ENCODE measurements at places on chromosomes 7 and 10. TPM values are rescaled to one million over a fixed set of nuclear protein-coding genes. Genes with fewer than 3 reads are reported as not detected.

Gene CARD11
- total RNA-seq: not detected

Gene VIPR2
- total RNA-seq: not detected

Gene DYDC2
- not detected for total RNA-seq

Gene ZNF804B
- total RNA-seq: not detected

Gene TBX20
- not detected for total RNA-seq

Gene ZRANB1
- total RNA-seq: 23.2 TPM

Gene CCDC3
- total RNA-seq: 0.10 TPM

Gene LIPK
- total RNA-seq: not detected

Gene KIF5B
- 187 TPM for total RNA-seq

Gene DKK1
- 31.8 TPM for total RNA-seq

Gene CLDN4
- 0.28 TPM for total RNA-seq

Gene SYPL1
- 77.6 TPM for total RNA-seq

Gene OPN4
- total RNA-seq: not detected

Gene DNAJB6
- total RNA-seq: 110 TPM

Gene NEUROG3
- total RNA-seq: not detected

Gene GHRHR
- not detected for total RNA-seq

Gene AGR2
- total RNA-seq: 0.17 TPM

Gene SLC18A3
- total RNA-seq: not detected

Gene SAP25
- total RNA-seq: 2.9 TPM

Gene CD36
- total RNA-seq: 0.12 TPM

Gene LBX1
- total RNA-seq: not detected

Gene SFTPD
- total RNA-seq: not detected

Gene KLF14
- total RNA-seq: not detected

Gene ADAM12
- total RNA-seq: 3.1 TPM

Gene CALHM1
- not detected for total RNA-seq

Gene SLC35B4
- 18.6 TPM for total RNA-seq

Gene GRID2IP
- total RNA-seq: not detected

Gene WDFY4
- not detected for total RNA-seq

Gene TUBB8
- total RNA-seq: not detected

Gene BLVRA
- 41.2 TPM for total RNA-seq

Gene GNAT3
- not detected for total RNA-seq

Gene GCK
- not detected for total RNA-seq

Gene ACTL6B
- not detected for total RNA-seq

Gene ZNF425
- total RNA-seq: 3.3 TPM

Gene H2BK1
- total RNA-seq: not detected

Gene MYL7
- total RNA-seq: not detected

Gene ASCC1
- 26.3 TPM for total RNA-seq

Gene GALNT17
- not detected for total RNA-seq

Gene TMEM196
- total RNA-seq: not detected

Gene PVRIG
- total RNA-seq: not detected

Gene NCF1
- not detected for total RNA-seq

Gene CPA2
- total RNA-seq: not detected

Gene ST8SIA6
- 0.52 TPM for total RNA-seq

Gene COG5
- 40.3 TPM for total RNA-seq

Gene PDGFA
- total RNA-seq: 20.1 TPM

Gene C10orf105
- total RNA-seq: not detected

Gene SLC18A2
- total RNA-seq: not detected

Gene CFAP69
- total RNA-seq: 3.7 TPM

Gene WIPF3
- total RNA-seq: not detected

Gene FGFBP3
- total RNA-seq: 1.1 TPM

Gene PDE1C
- total RNA-seq: 0.14 TPM

Measured in MCF 10A (cell line).